ENCODE measurements at places on chromosomes 3 and 15.

DNA sequence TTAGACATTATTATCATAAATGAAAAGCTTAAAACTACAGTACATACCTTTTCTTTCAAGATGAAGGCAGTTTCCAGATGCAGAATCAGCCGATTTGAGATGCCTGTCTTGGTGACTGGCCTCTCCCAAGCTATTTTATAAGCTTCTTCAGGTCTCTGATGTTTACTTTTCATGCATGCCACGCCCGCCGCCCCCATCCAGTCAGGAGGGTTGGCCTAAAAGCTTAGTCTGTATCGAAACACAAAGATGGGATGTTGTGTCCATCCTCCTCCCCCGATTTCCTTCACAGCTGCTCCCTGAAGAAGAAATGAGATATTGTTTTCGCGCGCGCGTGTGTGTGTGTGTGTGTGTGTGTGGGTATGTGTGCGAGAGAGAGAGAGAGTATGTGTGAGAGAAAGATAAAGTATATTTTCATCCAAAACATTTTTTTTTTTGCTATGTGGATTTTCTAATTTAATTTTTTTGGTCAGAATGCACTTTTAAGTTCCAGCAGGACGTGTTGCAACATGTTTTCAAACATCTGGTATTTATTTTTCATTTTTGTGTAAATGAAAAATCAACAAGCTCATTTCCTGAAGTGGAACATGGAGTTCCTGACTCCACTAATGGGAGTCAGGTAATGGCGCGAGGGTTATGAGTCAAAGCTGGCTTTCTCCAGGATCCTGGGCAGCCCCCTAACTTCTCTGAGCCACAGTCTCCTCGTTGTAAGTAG is at the start of gene APOD:
Gene APOD (minus strand): TSS at position 110 of the 712 bp plus-strand sequence. CDS start 4,479 bp downstream, outside the sequence.
- no peak for DNase-seq

- DNase-seq, result no peak
Observed at GRCh38 chr3:48427630-48427962, 2.3 kb downstream of the PLXNB1 start.

- DNase-seq, result no peak
Observed at GRCh38 chr3:171531716-171532115, 71.5 kb upstream of the TNIK start.

GRCh38 chr3:194280777-194281176 is 70.4 kb downstream of the CPN2 start:
- no peak for DNase-seq

GRCh38 chr3:176275113-176275512 is 922.2 kb downstream of the TBL1XR1 start:
- no peak for DNase-seq

- no peak for DNase-seq
Observed at GRCh38 chr3:133472242-133472641, 72.4 kb downstream of the BFSP2 start.

- no peak for DNase-seq
Observed at GRCh38 chr15:90820481-90820880, 47.9 kb upstream of the FURIN start.

DNA sequence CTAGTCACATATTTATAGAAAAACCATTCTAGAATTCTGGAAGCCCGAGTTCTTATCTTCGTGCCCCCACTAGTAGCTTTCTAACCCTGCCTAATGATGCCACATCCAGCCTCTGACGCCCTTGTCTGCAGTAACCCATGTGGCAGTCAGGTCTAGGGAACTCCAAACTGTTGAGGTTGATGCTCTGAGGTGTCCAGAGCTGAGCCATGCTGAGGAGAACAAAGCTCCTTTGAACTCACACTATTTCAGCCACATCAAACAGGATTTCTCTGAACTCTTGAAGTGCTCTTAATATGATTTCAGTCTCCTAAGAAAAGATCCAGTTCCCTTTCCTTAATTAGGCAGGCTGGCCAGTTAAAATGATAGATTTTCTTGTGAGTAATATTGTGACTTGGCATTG is 150.5 kb upstream of the ST8SIA2 start:
- no peak for DNase-seq

DNA sequence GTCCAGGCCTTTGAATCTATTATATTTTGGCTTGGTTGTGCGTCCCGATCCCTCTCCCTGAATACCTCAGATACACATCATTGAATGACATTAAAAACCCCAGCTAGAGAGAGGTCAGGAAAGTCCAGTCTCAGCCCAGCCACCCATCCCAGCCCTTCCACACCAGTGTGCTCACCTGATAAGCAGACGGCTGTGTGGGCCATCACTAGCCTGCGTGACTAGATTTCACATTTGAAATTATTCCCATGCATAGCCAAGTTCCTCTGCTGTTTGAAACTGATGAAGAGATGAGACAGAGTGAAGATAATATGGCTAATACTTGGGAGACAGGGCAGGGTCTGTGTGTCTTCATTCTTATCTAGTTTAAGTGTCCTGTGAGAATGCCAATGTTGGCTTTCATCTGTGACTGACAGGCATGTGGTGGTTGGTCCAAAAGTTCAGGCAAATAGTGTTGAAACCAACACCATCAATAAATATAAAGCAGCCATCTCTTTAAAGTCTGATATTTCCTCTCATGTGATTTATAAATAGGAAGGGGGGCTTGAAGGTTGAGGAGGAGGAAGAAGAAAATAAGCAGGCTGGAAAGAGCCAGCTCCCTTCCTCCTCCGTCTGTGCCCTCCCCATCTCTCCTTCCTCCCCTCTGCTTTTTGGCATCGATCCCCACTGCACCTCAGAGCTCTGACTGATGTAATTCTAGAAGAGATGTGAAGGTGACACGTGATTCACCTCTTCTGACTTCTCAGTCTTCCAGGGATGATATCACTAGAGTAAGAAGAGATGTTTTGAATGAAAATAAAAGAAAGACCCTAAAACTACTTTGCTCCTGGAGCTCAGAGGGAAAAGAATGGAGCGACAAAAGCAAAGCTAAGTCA is 5.1 kb downstream of the FAM43A start:
- no peak for DNase-seq

Data from GM04504 (cell line).